ENCODE measurements at places on chromosomes 12 and 14.

- DNase-seq: no peak
These were observed 94.2 kb upstream of the RIC8B start for GRCh38 chr12:106680280-106680679.

GRCh38 chr14:72739446-72740405, 154.2 kb downstream of the DPF3 start:
- no peak for DNase-seq

DNA sequence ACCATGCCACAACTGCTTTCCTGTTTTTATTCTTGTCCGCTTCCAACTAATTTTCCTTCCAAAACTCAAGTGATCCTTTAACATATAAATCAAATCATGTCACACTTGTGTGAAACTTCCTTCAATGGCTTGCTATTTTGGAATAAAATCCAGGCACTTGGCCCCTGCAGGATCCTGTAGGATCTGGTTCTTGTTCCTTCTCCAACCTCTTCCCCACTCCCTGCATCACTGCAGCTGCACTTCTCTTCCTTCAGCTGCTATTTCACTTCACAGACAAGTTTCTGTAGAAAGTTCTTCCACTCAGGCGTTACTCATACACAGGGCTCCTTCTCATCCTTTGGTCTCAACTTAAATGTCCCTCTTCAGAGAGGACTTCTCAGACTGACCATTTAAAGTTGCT, 239.7 kb upstream of the BTG1 start:
- DNase-seq: no peak

DNA sequence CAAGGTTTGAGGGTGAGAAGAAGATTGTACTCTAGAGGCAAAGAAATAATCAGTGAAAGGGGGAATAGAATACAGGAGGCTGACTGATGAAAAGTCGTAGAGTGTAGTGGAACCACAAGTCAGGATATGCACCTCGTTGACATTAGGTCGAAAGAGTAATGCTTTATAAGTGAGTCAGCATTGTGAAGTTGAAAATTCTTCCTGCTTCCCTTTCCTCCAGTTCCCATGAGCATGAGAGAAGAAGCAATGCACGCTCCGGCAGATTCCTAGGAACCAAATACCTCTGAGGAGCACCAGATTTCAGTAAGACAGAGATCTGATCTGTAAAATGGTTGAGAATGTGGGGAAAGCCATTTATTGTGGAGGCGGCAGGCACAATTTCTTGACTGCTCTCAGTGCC, 16.5 kb downstream of the CCER1 start:
- no peak for DNase-seq

DNA sequence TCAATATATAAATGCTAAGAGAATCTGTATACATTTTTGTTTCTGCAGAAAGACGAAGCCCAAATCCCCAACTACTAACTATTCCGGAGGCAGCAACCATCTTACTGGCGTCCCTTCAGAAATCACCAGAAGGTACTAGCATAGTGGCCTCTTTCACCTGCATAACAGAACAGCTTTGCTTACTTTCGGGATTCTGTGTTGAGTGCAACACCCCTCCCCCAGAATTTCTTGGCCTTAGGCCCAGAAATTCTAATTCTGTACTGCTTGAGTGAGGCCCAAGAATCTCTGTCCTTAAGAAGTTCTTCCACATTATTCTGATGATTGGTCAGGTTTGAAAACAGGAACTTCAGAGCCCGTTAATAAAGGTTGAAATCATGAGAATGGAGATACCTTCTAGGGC, 2.9 kb downstream of the SPX start:
- no peak for DNase-seq

- no peak for DNase-seq
These were observed 641.4 kb downstream of the RPS29 start for GRCh38 chr14:48944809-48945208.

All from stimulated activated naive CD8-positive, alpha-beta T cell treated with anti-CD3 and anti-CD28 coated beads, Interleukin-15, Interleukin-2, amounts not matched to agents 100 U/mL and 50 U/mL, for 24 hours (primary cell).